ENCODE measurements at places on chromosomes 5 and 9. TPM values are rescaled to one million over a fixed set of nuclear protein-coding genes. Genes with fewer than 3 reads are reported as not detected.

The RELL2 gene
- 6.4 TPM for total RNA-seq

The PTCD2 gene
- total RNA-seq, result 6.9 TPM

The ABCA1 gene
- total RNA-seq, result 32.8 TPM

The PCDHB7 gene
- not detected for total RNA-seq

The FRRS1L gene
- total RNA-seq, result 1.5 TPM

The STPG3 gene
- not detected for total RNA-seq

The CSF1R gene
- 4.3 TPM for total RNA-seq

The PCDHGA2 gene
- total RNA-seq, result 0.95 TPM

GRCh38 chr5:16881251-16881650 lies 54.8 kb downstream of the MYO10 start:
- H3K36me3 ChIP-seq, result no peaks in the 10 kb centered on the region
- H3K27ac ChIP-seq, result no peak overlapping the region
- no peaks in the 10 kb centered on the region for H3K27me3 ChIP-seq
- no peak overlapping the region for H3K4me3 ChIP-seq
- no peak for DNase-seq

DNA sequence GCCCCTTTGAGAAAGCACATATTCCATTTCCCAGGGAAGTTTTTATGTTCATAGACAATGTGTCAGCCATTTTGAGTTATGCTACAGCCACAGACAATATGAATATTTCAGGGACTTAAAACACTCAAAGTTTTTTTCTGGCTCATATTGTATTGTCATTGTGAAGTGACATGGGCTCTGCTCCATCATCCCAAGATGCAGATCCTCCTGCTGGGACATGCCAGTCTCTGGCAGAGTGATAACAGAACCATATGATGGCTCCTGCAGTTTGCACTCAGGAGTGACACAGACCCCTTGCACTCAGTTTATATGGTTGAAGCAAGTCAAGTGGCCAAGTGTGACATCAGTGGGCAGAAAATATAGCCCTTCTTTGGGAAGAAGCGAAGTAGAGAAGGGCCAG lies 498.4 kb upstream of the TUSC1 start:
- H3K27me3 ChIP-seq, result no peaks in the 10 kb centered on the region
- no peaks in the 10 kb centered on the region for H3K36me3 ChIP-seq
- no peaks in the 10 kb centered on the region for H3K4me1 ChIP-seq

DNA sequence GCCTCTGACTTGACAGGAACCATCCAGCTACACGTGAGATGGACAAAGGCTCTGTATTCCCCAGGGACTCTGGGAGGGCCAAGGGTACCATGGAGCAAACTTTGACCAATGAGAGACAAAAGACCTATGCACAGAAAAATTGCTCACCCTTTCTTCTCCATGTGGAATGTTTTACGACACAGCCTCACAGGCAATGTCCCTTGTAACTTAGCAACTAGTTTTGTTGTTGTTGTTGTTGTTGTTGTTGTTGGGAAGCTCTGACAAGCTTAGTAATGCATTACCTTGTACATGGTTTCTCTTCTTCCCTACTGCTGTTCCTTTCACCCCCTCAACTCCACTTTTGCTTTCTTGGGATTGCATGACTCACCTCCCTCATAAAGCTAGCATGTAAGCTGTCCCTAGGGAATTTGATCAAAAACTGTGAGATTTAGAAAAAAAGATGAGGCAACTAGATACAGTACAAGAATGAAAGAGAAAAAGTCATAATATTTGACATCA lies 550.9 kb downstream of the RAB3C start:
- H3K4me1 ChIP-seq, result no peaks in the 10 kb centered on the region
- H3K27me3 ChIP-seq, result no peaks in the 10 kb centered on the region
- DNase-seq, result no peak
- no peaks in the 10 kb centered on the region for H3K36me3 ChIP-seq
- no peak overlapping the region for H3K27ac ChIP-seq
- no peak overlapping the region for H3K4me3 ChIP-seq

- H3K4me3 ChIP-seq, result no peak overlapping the region
- H3K27me3 ChIP-seq, result no peaks in the 10 kb centered on the region
- no peaks in the 10 kb centered on the region for H3K36me3 ChIP-seq
- no peak for DNase-seq
- H3K4me1 ChIP-seq, result no peaks in the 10 kb centered on the region
- no peak overlapping the region for H3K27ac ChIP-seq
Observed at GRCh38 chr5:82885627-82886389, 191.4 kb downstream of the TMEM167A start.

DNA sequence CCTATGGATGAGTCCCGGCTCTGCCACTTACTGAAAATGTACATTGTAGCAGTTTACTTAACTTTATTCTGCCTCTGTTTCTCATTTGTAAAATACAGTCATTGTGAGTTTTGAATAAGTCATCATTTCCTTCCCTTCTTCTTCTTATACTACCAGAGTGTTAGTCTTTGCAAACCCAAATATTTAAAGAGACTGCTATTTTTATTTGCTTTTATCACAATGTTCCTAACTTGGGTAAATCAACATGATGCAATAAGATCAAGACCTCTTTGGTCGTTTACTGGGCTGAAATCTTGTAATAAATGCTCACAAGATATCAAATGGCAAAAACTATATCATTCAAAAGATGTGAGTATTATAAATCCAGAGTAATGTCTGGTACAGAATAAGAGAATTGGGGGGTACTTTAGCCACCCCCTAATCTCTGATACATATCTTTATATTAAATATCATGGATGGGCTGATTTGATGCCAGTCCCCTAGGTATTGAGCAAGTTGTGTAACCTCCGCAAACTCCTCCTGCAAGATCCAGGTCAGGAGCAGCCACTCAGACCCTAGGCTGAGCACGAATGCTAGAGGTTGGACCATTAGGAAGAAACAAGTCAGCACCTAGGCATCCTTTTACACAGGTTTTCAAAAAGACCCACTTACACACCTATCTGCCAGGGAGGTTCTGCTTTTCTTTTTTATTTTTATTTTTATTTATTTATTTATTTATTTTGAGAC lies 13.3 kb upstream of the GLDC start:
- no peaks in the 10 kb centered on the region for H3K4me1 ChIP-seq
- no peaks in the 10 kb centered on the region for H3K27me3 ChIP-seq
- DNase-seq, result no peak
- no peak overlapping the region for H3K27ac ChIP-seq
- H3K4me3 ChIP-seq, result no peak overlapping the region

DNA sequence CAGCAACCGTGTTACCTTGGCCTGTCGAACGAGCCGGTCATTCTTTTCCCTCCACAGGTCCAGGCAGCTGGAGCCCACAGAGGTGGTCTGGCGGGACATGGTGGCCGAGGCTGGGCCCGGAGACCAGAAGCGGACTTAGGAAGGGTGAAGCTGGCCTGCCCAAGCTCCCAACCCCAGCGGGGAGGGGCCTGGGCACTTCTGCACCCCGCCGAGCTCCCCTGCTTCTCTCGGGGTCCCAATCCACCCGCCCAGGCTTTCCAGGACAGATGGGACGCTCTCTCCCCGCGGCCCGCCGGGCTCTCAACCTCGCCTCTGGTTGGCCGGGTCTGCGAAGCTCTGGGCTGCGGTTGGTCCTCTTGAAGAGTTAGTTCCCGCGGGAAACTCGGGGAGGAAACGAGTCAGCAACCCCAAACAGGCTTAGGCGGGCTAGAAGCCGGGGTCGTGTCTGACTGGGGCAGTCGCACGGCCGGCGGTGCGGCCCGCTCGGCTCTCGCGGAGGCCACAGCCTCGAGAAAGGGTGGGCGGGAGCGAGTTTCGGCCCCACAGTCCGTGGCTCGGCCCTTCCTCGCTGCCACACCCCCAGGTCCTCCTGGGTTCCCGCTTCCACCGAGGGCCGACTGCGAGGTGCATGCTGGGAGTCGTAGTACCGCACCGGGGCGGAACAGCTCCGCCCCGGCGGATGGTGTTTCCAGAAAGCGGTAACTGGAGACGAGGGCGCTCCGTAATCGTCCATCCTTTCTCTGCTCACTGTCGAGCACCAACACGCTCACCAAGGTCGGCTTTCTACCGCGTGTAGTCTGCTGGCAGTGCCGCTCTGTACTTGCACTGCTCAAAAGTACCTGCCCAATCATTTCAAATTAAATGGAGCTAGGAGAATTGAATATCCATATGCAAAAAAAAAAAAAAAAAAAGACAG lies at the start of gene FANCG:
Gene FANCG, minus strand, starts transcription at position 517 of the 916 bp plus-strand sequence. Its CDS starts 418 bp downstream, at position 99.
- peaks cover 14% of the 10 kb centered on the region for H3K4me1 ChIP-seq
- peak; percentile 62 for DNase-seq
- H3K4me3 ChIP-seq, result peak within 1 kb of the TSS; percentile 64
- H3K36me3 ChIP-seq, result no peaks in the 10 kb centered on the region
- no peaks in the 10 kb centered on the region for H3K27me3 ChIP-seq

- H3K4me1 ChIP-seq, result no peaks in the 10 kb centered on the region
- no peak overlapping the region for H3K4me3 ChIP-seq
- H3K36me3 ChIP-seq, result no peaks in the 10 kb centered on the region
- no peak for DNase-seq
- H3K27me3 ChIP-seq, result no peaks in the 10 kb centered on the region
Observed at GRCh38 chr5:158559643-158560042, 540.1 kb downstream of the EBF1 start.

- H3K4me1 ChIP-seq, result no peaks in the 10 kb centered on the region
- no peaks in the 10 kb centered on the region for H3K36me3 ChIP-seq
- H3K27ac ChIP-seq, result no peak overlapping the region
- no peaks in the 10 kb centered on the region for H3K27me3 ChIP-seq
- DNase-seq, result no peak
- no peak overlapping the region for H3K4me3 ChIP-seq
Observed at GRCh38 chr9:121812159-121812735, 160.8 kb downstream of the DAB2IP start.

DNA sequence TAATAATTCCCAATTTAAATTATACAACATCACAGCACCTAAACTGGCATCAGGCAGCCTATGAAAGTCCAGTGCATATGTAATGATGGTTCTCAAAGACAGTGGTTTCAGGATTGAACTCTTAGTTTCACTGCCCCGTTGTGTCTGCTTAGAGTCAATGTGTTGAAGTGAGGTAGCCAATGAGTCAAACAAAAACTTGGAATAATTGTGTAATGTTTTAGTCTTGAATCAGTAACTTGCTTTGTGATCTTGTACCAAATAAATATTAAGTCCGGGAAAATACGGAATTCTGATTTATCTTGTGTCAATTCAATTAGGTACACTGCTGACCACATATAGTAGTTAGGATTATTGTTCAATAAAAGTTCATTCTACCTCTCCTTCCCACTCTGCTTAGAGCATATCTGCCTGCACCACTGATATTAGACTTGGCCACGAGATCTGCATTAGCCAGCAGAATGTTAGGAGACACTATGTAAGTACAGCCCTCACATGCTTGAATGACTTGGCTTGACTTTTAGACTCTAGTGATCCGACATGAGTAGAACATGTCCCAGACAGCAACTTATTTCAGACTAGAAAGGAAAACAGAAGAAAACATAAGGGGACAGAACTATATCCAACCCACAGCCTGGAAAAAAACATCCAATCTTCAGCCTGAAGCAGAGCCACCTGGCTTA lies 441.5 kb upstream of the PTGER4 start:
- H3K4me3 ChIP-seq, result no peak overlapping the region
- H3K27ac ChIP-seq, result no peak overlapping the region
- DNase-seq, result no peak
